Activated CD4-positive, CD25-positive, alpha-beta regulatory T cell treated with anti-CD3 and anti-CD28 coated beads, Interleukin-2, amount 50 U/mL, for 24 hours (primary cell): ENCODE measurements at places on chromosomes 2 and 18.

DNA sequence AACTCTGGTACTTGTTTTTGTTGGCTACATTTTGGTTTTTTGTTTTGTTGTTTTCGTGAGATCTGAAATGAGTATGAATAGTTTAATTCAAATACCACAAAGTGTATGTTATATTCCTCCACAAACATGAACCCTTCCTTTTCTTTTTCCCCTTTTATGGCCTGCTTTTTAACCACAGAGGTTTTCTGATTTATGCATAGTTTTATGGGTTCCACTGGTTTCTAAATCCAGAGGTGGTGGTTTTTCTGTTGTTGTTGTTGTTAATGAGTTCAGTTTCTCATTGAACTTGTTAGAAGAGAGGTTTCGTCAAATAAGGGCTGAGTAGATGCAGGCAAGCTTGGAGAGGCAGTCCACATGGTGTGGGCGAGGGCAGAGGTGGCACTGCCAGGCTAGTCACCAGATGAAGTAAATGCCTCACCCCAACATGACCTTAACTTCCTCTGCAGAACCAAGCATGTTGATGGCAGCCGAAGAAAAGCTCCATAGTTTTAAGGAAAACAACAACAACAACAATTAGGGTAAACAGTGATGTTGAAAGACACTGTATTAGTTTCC is 72.5 kb downstream of the RIF1 start:
- peak; percentile 15 for ATAC-seq

DNA sequence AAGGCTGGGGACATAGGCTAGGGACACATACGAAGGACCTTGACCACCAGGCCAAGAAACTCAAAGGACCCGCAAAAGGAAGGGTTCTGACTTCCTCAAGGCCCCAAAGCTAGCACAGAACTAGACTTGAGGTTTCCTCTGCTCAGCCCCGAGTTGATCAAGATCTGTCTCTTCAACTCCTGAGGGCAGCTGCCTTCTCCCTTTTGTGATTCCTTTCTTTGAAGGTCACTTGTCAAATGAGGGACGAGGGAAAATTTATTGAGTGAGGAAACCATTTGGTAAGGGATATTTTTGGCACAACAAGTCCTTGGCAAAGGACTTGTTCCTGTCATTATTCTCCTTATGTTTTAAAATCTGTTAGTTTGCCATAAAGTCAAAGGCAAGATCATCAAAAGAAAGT is 12.3 kb upstream of the ROCK2 start:
- ATAC-seq: no peak

- no peak for ATAC-seq
Observed at GRCh38 chr2:48767330-48767729, 11.8 kb upstream of the LHCGR start.

- ATAC-seq: no peak
Observed at GRCh38 chr2:62136956-62137830, 58.7 kb upstream of the B3GNT2 start.

- ATAC-seq: no peak
Observed at GRCh38 chr18:13412901-13413300, 194.3 kb downstream of the LDLRAD4 start.

DNA sequence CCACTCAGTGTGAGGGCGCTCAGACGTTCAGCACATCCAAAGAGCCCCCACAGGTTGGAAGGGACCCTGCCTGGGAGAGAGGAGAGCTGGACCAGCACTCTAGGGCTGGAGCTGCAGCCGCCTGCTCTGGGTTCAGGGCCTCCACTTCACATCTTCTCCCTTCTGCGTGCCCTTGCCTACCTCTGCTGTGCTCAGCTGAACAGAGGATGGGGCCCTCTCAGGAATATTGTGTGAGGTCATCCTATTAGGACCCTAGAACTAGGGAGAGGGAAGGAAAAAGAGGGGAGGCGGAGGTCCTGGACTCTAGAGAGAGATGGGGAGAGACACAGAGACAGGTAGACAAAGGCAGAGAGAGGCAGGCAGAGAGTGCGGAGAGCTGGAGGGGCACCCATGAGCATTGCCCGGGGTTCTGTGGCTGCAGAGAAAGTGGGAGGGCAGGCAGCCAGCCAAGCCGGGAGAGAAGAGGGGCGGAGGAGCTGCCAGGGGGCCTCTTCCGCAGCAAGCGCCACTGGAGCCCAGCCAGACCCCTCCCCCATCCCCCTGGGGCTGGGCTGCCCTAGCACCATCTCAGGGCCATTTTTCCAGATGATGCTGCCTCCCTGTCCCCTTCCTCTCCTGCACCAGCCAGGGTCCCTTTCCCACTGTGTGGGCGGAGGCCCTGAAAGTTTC is 8.3 kb upstream of the TNS1 start:
- ATAC-seq: no peak

GRCh38 chr2:9474361-9475057 is at the start of gene IAH1:
Gene IAH1 (plus strand): TSS chr2:9474551. CDS start chr2:9474567, 16 bp downstream.
- peak; percentile 80 for ATAC-seq

DNA sequence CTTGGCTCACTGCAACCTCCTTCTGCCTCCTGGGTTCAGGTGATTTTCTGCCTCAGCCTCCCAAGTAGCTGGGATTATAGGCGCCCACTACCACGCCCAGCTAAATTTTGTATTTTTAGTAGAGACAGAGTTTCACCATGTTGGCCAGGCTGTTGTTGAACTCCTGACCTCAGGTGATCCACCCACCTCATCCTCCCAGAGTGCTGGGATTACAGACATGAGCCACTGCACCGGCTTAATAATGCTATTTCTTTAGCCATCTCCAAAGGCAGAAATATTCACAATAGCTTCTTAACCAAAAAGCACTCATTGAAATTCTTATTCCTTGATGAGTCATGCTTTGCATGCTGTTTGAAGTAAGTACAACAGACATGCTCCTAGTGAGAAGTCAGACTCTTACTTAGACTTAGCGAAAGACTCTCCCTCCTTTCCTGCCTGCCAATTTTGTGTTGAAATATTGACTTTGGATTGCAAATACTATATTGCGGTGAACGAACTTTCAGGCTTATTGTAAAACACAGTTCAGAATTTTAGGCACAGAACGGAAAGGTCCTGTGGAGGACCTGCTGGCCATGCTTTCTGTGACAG is 4.4 kb downstream of the ACTR3 start:
- ATAC-seq: no peak

DNA sequence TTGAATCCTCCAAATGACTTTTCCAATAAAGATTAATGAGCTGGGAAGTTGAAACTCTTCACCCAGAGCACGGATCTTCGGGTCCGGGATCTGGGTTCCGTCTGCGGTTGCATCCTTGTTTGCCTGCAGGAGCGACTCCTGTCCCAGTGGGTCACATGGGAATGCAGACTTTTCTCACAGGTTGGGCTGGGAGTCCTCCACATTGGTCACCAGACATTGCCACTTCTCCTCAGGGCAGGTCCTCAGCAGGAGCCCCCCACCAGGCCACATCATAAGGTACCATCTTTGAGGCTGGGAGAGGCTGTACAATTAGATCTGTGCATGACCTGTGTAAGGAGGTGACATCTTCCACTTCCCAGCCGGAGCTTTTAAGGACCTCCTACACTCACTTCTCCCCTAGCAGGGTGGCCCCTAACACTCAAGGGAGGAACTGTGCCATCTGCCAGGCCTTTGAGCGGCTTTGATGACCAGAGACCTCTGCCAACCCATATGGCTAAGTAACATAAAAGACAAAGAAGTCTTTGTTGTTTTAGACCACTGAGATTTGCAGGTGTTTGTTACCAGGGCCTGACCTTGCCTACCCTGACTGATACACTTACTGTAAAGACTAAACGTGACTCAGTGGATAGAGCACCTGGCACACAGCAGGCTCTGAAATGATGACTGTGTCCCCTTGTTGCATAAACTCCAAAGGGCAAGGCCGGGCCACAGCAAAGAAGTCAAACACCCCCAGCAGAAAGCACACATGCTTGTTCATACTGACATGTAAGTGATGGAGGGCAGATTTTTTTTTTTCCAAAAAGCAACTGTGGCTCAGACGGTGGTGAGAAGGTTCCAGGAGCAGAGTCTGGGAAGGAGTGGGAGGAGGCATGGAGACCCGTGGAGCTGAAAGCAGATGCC is 7.9 kb upstream of the TEX51 start:
- ATAC-seq: no peak

GRCh38 chr2:201255408-201256033 is 4.8 kb upstream of the CASP8 start:
- no peak for ATAC-seq

- no peak for ATAC-seq
Observed at GRCh38 chr2:209316141-209316540, 107.7 kb upstream of the MAP2 start.

DNA sequence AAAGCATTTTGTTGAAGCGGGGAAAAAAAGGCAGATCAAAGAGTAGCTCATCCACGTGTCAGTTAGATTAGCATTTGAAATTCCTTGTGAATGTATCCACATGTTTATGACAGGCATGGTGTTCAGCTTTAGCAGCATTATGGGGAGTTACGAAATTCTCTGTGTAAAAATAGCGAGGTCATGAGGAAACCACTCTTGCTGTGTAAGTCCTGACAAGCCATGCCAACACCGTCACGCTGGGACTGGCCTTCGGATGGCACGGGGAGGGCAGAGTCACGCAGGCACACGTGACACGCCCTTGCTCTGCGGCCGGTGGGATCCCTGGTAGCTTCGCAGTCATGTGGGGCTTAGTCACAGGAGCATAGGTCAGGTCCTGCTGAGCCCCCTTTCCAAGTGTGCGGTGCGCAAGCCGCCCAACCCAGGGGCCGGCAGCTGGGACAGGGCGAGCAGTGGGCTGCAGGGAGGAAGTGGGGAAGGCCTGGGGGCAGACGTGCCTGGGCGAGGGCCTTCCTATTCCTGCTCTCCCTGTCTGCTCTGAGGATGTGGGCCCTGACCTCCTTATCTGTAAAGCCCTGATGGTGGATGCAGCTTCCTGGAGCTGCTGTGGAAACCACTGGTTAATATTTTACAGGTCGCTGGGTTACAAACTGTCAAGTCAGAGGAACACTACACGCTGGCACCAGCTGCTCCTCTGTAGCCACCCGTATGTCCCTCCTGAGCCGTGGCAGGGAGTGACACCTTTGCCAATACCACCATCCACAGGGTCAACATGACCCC is 18.0 kb downstream of the MBP start:
- ATAC-seq: peak; percentile 50

DNA sequence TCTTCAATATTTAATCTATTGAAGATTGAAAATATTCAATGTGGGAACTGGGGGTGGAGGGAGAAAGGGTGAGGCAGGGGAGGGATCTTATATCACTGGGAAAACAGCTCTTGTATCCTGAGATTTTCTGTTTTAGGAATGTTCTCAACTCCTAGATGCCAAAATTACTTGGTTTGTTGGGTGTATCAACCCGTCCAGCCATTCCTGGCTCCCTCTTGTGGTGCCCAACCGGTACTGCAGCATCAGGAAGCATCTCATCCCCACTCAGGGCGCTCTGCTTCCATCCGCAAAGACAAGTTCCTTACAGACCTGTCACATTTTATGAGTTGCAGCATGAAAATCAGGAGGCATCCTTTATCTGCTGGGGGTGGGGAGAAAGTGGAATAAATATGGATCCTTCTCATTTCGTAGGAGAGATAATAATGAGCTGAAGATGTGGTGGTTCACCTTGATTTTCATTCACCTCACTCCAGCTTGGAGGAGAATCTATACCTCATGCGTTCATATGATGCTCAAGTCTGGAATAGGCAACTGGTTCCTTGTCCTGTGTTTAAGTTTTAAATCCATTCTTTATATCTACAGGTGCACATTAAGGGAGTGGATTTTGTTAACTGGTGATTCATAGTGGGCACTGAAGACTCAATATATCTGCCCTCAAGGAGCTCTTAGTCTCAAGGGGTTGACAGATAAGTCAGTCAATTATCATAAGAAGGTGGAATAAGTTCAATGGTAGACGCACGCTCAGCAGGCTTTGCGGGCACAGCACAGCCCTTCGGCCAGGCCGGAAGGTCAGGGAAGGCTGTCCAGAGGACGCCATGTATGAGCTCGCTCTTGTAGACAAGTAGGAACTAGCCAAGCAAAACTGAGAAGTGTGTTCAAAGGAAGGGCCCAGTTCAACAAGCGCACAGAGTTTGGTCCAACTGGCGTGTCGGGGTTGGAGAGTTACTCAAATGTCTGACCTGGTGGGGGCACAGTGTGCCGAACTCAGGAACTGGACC is 127.3 kb downstream of the RNF144A start:
- ATAC-seq: peak; percentile 67

- ATAC-seq: no peak
Observed at GRCh38 chr18:58990720-58991119, 126.0 kb downstream of the ZNF532 start.

DNA sequence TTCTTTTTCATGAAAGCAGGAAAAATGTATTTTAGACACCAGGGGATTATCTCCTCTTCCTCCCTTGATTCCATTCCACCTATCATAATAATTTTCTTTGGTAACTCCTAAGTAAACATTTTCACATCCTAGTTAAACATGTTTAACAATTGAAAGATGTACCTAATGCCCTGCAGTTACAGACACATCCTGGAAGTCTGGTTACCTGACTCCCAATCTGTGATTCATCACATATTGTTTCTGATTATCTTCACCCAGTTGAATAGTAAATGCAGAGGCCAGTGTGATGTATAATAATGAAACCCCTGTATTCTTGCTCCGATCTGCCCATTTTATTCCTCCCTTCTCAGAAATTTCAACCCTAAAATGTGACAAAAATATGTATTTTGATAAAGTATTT is 1237.6 kb upstream of the LRRTM1 start:
- no peak for ATAC-seq

GRCh38 chr2:12442476-12442847 is 274.3 kb upstream of the TRIB2 start:
- ATAC-seq: peak; percentile 93

GRCh38 chr18:68148863-68149262 is 566.0 kb downstream of the TMX3 start:
- ATAC-seq: no peak

DNA sequence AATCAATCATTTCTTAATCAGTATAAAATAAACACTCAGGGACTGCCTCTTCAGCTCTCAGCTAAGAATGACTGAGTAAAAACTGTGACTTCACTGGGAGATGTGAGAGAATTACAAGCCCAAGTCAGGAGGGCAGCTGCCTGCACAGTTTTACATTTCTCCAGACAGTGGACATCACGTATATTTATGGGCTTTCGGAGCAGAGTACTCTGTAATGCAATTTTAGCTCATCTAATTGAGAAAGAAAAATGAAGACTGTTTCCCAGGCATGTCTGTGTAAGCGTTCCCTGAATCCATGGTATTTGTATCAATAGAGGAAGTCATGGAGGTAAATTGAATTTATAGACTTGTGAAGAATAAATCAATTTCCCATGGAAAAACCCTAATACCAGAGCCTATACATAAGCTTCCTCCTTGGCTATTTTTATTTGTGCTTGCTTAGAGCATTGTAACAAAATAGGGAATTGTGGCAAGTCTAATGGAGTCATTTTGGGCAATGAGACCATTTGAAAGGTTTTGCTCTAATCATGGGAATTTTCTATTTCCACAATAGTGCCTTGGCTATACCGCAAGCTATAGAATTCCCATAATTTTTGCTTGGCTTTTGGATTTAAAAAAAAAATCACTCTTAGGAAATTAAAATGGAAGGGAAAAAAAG is 87.2 kb downstream of the SLC5A7 start:
- no peak for ATAC-seq

DNA sequence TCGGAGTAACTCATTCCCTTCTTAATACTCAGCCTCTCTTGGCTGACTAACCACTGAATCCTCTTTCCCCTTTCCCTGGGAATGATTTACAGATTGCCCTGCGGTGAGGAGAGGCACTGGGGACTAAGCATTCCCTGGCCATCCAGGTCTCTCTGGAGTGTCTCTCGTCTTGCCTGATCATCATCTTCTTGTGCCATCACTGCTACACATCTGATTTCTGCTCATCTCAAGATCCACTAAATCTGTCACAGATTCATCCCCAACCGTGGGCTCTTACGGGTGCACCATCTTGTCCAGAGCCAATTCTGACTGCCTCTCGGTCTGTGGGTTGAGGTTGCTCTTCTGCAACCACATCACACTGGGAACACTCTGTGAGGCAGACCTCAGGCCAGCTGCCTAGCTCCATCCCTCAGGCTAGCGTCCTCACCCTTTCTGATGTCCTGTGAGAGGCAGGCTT is 12.0 kb downstream of the SFTPB start:
- ATAC-seq: no peak
